ENCODE measurements at places on chromosomes 2 and 18.

DNA sequence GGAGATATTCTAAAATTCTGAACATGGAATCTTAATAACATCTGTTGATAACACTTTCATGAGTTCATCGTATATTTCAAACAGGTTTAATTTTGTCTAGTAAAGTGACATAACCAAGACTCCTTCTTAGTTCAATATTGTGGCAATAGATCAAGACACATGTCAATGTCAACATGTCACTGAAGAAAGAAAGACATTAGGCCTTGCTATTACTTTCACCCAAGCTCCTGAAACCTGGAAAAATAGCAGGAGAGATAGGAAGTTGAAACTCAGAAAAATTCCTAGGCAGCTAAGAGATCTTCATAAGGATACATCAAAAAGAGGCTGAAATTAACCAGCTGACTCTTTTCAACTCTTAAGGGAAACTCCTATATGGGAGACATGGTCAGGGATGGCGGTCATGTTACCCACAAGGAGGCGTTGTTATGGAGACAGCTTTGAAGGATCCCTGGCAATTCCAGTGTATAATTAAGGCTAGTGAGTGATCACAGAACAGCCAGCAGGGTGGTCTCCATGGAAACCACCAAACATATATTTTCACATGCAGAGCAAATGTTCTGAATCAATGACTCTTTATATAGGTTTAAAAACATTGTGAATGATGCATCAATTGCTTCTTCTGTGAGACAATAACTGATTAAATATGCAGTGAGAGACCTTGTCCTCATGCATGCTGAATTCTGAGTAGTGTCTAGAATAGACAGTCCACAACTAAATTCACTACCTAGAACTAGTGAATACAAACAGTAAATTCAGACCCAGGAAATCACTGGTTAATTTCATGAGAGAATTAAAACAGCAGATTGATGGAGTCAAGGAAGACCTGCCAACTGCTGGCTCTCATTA, 115.3 kb upstream of the RIOK3 start:
- DNase-seq, result peak; percentile 17

GRCh38 chr2:242051463-242051862, 181.9 kb downstream of the RTP5 start:
- DNase-seq, result no peak

DNA sequence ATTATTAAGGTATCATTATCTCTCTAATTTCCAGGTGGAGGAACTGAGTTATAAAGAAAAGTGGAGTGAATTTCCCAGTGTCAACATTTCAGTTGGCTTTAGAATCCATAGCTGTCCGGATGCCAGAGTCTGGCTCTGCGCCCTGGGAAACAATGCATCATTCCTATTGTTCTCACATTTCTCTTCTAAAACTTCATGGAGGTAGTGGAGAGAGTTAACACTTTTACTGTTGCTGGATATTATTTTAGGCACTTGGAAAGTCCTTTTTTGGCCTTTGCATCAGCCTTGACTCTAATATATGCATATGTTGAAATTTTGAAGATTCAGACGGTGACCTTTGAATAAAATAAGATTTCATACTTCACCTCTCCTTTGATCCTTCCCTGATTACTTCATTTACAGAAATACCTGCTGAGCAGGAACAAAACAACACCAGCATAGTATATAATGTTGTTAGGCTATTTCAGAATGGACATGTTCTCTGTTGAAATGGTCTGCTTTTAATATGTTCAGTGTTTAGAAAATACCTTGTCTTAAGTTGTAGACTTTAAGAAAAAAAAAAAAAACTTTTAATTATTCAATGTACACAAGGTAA, 148.8 kb downstream of the EPHA4 start:
- DNase-seq, result no peak

GRCh38 chr18:38038242-38038641, 472.6 kb upstream of the CELF4 start:
- no peak for DNase-seq

DNA sequence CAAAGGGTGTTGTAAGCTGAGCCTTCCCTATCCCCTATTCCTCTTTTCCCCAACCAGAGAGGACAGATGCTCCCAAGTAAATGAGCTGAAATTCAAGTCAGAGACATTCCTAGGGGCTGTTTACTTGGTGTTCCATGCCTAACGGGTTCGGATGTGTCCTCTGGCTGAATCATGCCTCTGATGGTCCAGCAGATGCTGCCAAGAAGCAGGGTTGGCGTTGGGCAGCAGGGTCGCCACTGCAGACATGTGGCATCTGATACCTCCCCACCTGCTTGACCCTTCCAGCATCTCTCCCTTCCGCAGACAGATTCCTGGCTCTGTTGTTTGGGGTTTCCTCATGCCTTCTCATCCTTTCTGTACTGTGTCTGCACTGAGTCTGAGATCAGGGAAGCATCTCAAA, 108.3 kb downstream of the HNRNPLL start:
- no peak for DNase-seq

DNA sequence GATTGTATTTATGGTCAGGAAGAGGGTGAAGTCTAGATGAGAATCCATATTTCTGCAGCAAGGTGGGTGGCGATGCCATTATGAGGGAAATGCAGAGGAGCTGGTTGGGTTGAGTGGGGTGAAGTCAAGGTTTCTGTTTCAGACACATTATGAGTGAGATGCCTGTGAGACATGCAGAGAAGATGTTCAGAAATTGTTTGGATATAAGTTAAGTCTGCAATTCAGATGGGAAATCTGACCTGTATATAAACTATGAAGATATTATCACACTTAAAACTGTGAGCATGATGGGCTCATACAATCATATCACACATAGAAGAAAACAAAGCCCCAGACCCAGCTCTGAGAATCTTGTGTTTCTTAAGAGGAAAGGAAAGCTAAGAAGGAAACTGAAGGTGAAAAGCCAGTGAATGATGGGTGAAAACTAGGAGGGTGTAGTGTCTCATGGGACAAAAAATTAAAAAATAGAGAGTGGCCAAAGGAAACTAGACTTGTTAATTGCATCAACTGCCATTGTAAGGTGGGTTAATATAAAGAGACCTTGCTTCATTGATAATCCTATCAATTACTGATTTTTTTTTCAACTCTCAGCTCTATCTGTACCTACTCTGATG, 14.2 kb downstream of the GALNT5 start:
- DNase-seq, result no peak

GRCh38 chr18:45402485-45403056, 212.7 kb upstream of the SLC14A2 start:
- no peak for DNase-seq

DNA sequence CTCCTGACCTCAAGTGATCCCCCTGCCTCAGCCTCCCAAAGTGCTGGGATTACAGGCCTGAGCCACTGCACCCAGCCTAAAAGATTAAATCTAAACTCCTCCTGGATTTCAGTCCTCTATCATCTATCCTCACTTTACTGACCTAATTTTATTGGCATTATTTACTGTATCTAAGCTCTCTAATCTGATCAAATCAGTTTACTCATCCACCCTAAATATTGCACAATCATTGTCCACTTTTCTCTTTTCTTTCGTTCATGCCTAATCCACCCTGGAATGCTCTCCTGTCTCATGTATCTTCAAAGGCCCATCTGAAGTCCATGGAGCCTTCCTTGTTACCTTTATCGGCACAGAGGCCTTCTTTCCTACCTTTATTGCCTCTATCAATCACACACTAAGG, 31.6 kb upstream of the GPR155 start:
- DNase-seq, result no peak

- no peak for DNase-seq
Measured at GRCh38 chr2:230891509-230891908, 26.8 kb downstream of the ITM2C start.

- no peak for DNase-seq
Measured at GRCh38 chr2:152638056-152638455, 79.2 kb downstream of the PRPF40A start.

DNA sequence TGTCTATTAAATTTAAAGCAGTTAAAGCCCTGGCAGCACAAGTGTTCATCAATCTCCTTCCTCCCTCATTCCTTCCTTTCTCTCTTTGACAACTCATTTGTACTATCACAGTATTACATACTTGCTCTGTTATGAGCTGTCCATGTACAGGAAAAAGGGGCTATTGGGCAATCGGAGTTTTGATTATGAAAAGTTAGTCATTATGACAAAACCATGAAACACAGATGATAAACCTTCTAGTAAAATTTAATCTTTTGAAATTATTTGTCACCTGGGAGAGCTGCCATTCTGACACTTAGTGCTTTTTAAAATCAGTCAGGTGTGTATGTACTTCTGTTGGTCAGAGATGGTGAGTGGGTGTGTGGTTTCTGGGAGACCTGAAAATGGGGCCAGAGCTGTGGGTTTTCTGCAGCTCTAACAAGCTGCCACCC, 39.4 kb downstream of the MAP4K4 start:
- no peak for DNase-seq

GRCh38 chr18:49685231-49685942, 123.5 kb downstream of the LIPG start:
- DNase-seq, result no peak

GRCh38 chr2:191877875-191878274, 31.0 kb upstream of the CAVIN2 start:
- DNase-seq, result no peak

GRCh38 chr2:187390891-187391290, 57.2 kb downstream of the CALCRL start:
- DNase-seq, result no peak

DNA sequence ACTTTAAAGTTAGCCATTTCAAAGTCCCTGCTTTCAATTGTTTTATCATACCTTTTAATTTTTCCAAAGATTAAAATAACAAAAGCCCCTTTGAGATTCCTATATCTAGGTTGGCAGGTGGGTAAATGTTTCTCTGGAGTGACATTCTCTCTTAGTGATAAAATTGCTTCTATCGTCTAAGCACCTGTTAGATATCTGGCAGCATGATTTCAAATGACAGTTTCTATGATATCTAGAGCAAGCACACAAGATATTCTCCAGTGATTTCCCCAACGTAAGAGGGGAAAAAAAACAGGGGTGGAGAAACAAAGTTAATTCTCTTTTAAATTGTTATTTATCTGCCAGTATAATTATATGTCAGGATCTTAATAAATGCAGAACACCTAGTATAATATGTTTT, 610.2 kb downstream of the DSC3 start:
- no peak for DNase-seq

DNA sequence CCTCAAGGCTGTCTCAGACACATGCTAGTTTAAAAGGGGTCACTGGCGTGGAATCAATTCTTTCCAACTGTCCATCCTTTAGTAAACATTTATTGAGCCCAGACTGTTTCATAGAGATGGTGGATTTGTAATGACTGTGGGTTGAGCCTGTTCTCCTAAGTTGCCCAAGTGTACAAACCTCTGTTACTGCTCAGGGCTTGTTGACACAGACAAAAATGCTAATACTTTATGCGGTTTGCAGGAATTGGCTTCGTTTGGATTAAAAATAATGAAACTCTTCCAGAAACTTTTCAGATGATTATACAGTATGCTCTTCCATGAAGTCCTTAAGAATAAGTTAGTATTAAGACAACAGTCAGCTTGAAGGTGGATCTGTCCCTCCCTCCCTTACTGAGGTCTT, 83.6 kb upstream of the MGAT5 start:
- no peak for DNase-seq

- DNase-seq, result peak; percentile 41
Measured at GRCh38 chr18:49725809-49726674, 87.3 kb downstream of the ACAA2 start.

DNA sequence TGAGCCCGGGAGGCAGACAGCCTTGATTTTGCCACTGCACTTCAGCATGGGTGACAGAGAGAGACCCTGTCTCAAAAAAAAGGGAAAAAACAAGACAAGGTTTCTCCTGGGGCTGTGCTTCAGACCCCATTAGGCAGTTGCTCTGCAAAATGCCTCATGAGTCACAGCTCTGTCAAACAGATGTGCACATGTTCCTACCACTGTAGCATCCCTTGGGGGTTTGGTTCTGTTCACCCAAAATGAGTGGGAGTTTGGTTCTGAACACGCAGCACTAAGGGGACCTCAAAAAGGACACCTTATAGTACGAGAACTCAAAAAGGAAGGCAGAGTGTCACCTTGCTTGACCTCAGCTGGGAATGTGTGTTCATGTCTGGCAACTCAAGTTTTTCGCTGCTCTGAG, 134.9 kb downstream of the RPIA start:
- DNase-seq, result no peak

DNA sequence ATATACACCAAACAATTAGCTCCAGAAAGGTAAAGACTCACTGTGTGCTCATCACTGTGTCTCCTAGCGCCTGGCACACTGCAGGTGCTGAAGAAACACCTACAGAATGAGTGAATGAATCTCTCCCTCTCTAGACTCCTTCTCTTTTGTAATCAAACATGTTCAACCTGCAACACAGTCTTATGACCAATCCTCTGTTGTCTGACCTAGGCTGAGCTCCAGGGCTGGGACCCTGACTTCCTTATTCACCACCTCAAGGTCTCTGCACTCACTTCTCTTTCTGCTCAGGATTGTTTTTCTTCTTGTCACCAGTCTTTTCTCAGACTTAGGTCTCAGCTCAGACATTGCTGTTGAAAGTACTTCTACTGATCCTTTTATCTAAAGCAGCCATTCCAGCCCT, 9.8 kb downstream of the CKAP2L start:
- no peak for DNase-seq

DNA sequence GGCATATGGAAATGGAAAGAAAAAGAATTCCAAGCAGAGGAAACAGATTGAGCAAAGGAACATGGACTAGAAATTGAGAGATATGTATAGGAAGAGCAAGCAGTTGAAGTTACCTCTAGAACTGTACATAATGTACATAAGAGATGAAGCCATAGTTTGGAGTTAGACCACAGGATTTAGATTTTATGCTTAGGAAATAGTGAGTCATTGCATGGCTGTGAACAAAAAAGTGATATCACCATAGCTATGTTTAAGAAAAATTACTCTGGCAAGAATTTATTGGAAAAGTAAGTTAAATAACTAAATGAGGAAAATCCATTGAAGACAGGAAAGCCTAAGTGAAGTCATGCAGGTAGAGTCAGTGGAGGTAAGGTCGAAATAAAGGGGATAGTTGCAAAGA, 99.4 kb upstream of the GALNT5 start:
- no peak for DNase-seq

- no peak for DNase-seq
Measured at GRCh38 chr2:27638037-27638637, 9.3 kb downstream of the GPN1 start.

GRCh38 chr2:71683070-71683469, 229.7 kb downstream of the DYSF start:
- DNase-seq, result no peak

GRCh38 chr2:55010915-55011314, 39.3 kb downstream of the RTN4 start:
- DNase-seq, result no peak

GRCh38 chr18:58255701-58256311, 211.8 kb downstream of the NEDD4L start:
- no peak for DNase-seq

GRCh38 chr18:52537261-52537660, 197.3 kb downstream of the DCC start:
- no peak for DNase-seq
